ENCODE measurements at places on chromosomes 6 and 20. TPM values are rescaled to one million over a fixed set of nuclear protein-coding genes. Genes with fewer than 3 reads are reported as not detected.

The BMP2 gene
- 0.18 TPM for total RNA-seq

DNA sequence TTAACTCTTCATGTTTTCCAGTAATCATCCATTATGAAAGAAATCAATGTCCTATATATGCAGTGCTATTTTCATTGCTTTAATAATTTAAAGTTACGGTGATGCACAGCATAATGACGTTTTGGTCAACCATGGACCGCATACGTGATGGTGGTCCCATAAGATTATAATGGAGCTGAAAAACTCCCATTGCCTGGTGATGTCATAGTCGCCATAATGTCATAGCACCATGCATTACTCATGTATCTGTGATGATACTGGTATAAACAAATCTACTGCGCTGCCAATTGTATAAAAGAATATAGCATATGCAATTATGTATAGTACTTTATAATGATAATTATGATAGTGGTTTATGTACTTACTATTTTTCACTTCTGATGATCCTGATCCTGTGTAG, 42.3 kb upstream of the ALDH8A1 start:
- no peak for DNase-seq

The TRIM40 gene
- not detected for total RNA-seq

DNA sequence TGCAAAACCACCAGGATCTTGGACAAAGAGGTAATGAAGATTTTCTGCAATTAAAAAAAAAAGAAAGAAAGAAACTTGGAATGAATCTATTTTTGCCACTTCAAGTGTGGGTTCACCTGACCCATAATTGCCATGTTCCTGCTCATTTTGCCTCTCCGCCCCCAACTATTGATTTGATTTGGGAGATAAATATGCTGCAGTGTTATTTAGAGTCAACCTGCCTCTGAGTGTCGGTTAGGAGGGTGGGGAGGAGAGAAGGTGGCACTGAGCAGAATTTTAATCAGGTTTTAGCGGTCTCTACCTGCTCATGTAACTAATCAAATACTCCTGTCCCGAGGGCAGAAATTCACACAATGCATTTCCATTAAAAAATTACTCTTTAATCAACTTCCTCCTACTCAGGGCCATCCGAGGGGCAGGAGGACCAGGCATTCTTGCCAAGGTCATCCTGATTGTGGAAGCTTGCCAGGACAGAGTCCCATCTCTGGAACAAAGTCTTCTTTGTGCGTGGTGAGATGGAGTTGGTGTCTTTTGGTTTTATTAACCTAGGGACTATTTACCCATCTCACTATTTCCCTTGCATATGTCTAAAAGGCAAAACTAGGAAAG, 300.1 kb downstream of the CDH26 start:
- no peak for DNase-seq

DNA sequence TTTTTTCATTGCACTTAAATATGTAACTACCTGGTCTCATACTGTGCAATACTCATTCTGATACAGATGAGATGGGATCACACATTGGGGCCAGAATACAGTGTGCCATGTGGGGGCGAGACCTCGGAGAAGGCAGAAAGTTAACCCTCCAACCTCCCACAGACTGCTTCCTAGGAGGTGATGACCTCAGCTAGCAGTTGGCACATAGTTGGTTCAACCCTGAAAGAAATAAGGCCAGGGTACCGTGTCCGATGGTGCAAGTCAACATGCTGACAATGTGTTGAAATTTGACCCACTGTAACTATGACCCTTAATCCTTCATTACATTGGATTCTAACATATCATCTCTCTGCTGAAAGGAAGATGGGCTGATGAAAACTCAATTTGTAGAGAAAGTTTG, 61.9 kb downstream of the GJA10 start:
- no peak for DNase-seq

The RBPJL gene
- total RNA-seq = not detected

The THEMIS gene
- total RNA-seq = under 0.01 TPM

The BEND6 gene
- 10.6 TPM for total RNA-seq

DNA sequence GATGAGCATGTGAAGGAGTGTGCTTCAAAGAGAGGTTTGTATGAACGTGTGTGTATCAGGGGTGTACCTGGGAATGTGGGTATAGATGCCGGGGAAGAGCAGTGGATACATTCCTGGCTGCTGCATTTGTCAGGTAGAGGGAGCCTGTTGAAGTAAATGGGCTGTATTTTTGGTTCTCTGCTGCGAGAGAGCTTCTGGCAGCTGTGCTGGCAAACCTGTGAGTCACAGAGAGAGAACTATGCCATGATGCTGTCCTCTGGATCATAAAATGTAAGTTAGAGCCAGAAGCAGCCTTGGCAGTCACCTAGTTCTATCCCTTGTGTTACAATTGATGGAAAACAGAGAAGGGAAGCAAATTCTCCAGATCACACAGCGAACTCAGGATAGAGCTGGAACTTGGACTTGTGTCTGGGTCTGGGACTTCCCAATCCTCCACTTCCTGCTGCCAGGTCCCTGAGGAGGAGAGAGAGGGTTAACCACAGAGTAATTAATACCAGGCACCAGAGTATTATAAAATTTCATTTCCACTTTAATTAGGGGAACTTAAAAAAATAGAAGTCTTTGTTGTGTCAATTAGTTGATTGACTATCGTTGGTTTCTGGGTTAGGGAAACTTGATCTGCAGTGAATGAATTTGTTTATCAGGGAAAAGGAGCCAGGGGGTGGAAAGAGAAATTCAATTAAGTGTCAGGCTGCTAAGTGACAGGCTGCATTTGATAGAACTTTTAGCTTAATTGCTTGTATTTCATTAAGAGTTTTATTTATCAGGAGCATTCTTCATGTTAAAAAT, 41.1 kb upstream of the GTSF1L start:
- peak; percentile 50 for DNase-seq

DNA sequence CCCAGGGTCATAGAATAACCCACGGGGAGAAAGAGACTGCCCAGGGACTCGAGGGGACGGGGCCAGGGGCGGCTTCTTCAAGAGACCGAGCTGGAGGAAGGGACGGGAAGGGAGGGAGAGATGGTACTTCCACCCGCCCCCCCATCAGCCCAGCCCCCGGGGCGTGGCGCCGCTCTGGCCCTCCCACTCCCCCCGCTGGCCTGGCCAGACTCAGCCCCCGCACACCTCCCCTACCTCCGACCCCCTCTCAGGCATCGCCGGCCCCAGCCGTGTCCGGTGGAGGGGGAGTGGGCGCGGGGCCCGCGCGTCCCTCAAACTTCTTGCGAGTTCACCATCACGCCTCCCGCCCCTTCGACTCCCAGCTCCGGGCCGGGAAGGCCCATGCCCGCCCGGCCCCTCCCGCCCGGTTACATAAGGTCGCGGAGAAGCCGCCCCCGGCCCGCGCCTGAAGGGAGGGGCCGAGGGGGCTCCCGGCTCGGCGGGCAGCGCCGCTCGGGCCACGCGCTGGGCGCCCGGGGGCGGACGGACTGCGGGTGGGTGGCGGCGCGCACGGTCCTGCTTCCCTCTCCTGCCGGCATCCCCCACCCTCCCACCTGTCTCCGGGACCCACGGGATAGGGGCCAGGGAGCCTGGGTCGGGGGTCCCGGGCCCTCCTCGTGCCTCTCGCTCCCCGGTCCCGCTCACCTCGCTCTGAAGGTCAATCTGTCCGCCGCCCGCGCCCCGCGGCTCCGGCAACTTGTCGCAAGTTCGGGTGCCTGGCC, 562 bp downstream of the TFEB start:
- peak; percentile 71 for DNase-seq

The TFAP2A gene
- 0.72 TPM for total RNA-seq

GRCh38 chr6:37936906-37937305, 117.4 kb downstream of the ZFAND3 start:
- DNase-seq = no peak

The RPS6KA2 gene
- total RNA-seq = 26.9 TPM

The CDC5L gene
- total RNA-seq = 29.7 TPM

- no peak for DNase-seq
Measured at GRCh38 chr6:6826095-6826901, 237.8 kb downstream of the LY86 start.

DNA sequence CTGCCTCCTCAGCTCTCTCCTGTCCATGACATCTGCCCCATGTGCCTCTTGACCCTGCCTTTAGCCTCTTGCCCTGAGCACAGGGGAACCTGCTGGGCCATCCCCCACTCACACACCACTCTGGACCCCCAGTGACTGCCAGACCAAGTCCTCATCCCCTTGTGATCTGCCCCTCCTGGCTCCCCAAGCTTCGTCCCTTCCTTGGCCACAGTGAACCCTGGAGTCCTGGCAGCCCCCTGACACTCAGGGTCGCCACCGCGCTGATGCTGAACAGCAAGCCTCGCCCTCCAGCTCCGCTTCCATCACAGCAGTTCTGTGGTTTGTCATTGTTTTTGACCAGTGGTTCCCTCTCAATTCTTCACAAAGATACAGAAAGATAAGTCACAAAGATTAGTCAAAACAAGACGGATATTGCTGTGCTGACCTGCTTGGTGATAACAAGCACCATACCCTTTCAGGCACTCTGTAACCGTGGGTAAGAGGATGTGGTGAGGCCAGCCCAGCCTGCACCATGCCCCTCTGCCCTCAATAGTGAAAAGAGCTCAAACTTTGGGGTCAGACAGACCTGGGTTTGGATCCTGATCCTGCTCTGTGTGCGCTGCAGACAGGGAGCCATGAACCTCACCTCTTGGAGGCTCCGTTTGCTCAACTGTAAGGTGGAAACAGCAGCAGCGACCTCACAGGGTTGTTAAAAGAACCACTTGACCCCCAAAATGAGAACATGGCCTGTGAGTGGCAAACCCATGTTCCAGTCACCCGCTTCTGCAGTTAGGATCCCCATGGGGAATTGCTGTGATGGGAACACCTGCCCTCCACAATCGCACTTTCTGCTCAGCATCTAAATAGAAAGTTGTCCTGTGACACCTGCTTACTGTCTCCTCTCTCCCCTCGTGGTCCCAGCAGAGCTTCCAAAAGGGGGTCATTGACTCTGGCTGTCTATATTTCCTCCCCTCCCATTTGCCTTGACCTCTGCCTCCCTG, 114.5 kb downstream of the TOX2 start:
- no peak for DNase-seq

DNA sequence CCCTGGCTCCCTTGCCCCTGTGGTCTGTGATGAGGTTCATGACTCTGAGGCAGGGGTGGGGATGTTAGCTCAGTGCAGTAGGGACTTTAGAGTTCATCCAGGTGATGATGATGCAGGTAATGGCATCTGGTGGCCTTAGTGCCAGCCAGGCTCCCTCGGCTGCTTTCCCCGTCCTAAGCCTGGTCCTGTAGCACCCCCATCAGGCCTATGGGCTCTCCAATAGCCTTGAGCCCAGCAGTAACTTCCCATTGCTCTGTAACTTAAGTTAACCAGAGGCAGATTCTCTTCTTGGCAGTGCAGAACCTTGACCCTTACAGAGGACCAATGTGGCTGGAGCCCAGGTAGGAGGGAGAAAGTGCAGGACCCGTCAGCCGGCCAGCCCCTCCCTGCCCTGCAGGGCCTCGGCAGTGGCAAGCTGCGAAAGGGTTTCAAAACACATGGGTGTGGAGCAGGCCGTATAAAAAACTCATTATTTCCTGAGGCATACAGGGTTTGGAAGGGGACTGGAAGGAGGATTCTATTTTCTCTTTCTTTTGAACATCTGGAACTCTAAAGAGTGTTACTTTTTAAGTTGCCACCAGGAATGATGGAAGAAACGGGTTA, 406.9 kb downstream of the CDH26 start:
- no peak for DNase-seq

DNA sequence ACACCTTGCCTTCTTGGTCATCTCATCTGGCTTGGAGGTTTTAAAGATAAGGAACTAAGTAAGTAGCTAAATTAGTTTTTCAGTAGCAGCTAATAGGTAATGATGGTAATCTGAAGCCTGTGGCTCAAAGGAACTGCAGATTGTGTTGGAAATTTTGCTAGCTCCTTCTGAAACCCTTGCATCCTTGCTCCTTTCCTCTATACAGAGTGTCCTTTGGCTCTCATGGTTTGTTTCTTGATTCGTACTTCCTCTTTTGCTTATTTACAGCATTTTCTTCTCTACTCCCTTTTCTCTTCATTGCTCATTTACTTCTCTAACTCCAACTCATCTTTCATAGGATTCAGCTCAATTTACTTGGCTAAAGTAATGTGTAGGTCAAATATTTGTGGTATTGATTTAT, 19.0 kb downstream of the LRRC1 start:
- DNase-seq = no peak

The LTB gene
- not detected for total RNA-seq

- DNase-seq = no peak
Measured at GRCh38 chr20:35007891-35008290, 52.2 kb downstream of the MYH7B start.

GRCh38 chr20:51725584-51726176, 42.5 kb downstream of the ATP9A start:
- no peak for DNase-seq

DNA sequence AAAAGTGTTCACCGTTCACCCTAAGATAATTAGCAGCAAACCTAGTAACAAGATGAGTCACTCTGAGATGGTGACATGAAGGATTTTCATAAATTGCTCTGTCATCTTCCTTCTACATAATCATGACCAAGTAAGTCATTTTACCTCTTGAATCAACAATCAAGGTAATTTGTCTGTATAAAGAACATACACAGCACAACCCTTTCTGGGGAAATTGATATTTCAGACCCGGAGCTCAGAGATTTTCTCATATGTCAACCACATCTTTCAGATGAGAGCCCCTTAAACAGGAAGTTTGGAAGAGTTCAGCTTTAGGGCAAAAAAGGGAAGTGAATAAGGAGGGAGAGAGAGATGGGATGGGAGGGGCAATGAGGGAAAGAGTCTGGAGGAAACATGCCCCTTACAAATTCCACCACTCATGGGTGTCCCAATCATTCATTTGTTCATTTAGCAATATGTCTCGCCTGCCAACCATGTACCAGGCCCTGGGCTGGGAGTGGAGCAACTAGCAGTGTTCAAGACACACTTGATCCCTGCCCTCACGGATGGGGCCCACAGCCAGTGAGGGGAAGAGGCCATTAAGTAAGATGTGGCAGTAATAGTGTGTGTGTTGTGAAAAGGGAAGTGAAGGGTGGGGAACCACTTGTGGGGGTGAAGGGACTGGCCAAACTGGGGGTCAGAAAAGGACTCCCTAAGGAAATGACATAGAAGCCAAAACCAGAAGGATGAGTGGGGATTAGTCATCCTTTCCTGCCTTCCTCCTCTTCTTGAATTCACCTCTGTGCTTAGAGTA, 190.9 kb downstream of the MAFB start:
- no peak for DNase-seq

DNA sequence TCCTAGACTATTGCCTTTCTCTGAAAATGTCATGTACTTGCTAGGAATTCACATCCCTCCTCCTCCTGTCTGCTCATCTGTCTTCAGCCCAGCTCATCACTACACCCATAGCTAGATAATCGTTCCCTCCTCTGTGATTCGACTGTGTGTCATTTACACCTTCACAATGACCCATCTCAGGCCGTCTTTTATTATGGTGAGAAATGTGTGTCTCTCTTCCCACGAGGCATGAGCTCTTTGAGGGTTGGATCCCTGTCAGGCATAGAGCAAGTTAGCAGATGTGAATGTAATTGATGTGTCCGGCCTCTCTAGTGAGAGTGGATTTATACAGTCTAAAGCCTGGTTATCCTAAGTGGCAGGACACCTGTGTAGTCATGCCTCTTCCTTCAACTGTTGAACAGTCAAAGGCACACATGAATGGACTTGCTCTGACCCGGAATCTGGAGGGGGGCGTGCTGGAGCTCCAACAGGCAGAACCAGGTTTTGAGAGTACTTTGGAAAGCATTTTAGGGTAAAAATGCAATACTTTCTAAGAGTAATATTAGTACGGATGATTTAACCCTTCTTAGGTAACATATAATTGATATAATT, 182.1 kb downstream of the UTRN start:
- no peak for DNase-seq

The DPPA5 gene
- total RNA-seq = not detected

- DNase-seq = no peak
Measured at GRCh38 chr6:51926125-51926524, 161.3 kb downstream of the PKHD1 start.

Measured in IMR-90 (cell line).